ENCODE measurements at places on chromosomes 4 and X.

DNA sequence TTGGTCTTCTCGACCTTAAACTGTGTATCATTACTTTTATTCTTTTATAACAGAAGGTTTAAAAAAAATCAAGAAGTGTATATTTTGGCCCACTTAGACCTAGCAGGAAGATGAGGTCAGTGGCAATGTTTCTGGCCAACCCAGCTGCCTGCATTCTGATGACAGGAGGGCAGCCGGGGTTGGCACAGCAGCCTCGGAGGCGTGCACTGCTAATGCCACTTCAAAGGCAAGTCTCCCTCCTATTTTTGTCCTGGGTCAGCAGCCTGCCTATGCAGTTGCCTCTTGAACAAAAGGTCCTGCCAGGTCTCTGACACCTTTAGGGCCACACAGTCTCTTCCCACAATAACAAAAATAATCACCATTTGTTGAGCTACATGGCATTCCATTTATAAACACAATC is 89.4 kb upstream of the MYOZ2 start:
- no peak for DNase-seq

DNA sequence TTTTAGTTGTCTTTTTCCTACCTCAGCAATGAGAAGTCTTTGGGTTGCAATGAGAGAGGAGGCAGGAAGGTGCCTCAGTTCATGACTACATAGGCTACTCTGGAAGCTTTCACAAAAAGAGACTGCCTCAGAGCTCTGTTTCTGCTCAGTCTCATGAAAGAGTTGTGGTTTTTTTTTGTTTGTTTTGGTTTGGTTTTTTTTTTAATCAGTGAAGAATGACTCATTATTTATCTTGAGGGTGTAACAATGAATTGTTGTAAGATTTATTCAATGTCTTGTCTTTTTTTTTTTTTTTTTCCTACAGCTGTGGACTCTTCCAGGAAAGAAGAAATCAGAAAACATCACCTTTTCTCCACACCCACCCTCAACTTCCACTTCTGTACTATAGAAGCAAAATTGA is 67.5 kb upstream of the CXCL13 start:
- no peak for DNase-seq

DNA sequence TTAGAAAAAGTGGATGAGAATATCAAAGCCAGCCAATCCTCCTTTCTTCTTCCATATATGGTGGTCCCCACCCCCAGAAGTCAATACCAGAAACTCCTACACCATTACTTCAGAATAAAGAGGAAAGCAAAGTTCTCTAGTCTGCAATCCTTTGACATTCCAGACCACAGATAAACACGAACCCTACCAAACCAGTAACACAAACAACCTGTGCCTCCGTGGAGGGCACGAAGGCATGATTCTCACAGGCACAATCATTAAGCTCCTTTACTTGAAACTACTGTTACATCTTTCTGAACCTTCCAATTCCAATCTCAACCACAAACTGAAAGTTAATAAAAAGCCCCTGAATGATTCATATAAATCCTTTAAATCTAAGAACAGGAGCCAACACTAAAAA is 16.3 kb downstream of the MAML3 start:
- DNase-seq = no peak

GRCh38 chrX:47807548-47807947 is 29.2 kb upstream of the ZNF81 start:
- DNase-seq = no peak

DNA sequence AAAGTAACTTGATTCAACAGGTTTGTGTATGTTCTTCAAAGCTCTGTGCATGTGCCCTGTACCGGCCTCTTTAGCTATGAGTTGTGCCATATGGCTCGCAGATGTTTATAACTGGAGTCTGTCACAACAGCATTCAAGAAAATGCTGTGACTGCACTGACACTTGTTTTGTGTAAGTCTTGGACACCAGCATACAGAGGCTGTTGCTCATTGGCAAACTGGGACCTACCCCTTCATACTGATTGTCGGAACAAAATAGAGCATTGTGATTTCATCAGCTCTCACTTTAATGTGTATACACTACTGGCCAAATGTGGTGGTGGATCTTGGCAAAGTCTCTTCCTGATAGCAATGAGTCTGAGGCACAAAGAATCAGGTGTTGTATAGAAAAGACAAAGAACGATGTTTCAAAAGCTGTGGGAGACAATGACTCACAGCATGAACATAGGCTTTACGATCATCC is 133.9 kb downstream of the EGF start:
- DNase-seq = no peak

- no peak for DNase-seq
Measured at GRCh38 chrX:123336666-123337065, 152.6 kb downstream of the GRIA3 start.

- DNase-seq = no peak
Measured at GRCh38 chr4:43244688-43245382, 352.3 kb downstream of the GRXCR1 start.

- DNase-seq = no peak
Measured at GRCh38 chr4:123110147-123110546, 187.8 kb upstream of the NUDT6 start.

GRCh38 chrX:71621603-71622002 is 3.3 kb upstream of the CXCR3 start:
- no peak for DNase-seq

GRCh38 chr4:8266508-8266907 is 3.0 kb upstream of the HTRA3 start:
- DNase-seq = no peak

DNA sequence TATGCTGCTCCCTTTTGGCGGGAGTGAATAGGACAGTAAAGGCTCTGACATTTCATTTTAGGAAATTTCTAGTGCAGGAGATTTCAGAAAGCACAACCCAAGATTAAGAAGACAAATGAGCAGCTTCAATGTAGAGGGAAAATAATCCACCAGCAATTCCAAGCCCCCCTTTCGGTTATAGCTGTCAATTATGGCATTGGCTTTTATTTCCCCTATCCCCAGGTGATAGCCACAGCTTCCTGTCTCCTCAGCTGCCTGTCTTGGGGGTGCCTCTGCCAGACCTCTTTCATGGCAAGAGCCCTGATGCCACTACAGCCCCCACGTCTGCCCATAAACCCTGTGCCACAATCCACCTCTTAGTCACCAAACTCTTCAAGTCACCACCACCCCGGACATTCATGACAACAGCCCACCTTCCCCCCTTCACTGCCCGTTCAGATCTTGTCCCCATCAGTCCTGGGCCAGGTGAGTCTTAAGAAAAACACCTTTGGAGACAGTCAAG is 48.4 kb upstream of the CLNK start:
- DNase-seq = no peak

GRCh38 chr4:153799694-153800074 is 10.8 kb upstream of the SFRP2 start:
- DNase-seq = no peak
